Kidney glomerular epithelial cell (primary cell): ENCODE measurements at places on chromosomes 6 and 20.
A peak's percentile ranks its signal among the peaks of the same experiment; 100 is the strongest.

DNA sequence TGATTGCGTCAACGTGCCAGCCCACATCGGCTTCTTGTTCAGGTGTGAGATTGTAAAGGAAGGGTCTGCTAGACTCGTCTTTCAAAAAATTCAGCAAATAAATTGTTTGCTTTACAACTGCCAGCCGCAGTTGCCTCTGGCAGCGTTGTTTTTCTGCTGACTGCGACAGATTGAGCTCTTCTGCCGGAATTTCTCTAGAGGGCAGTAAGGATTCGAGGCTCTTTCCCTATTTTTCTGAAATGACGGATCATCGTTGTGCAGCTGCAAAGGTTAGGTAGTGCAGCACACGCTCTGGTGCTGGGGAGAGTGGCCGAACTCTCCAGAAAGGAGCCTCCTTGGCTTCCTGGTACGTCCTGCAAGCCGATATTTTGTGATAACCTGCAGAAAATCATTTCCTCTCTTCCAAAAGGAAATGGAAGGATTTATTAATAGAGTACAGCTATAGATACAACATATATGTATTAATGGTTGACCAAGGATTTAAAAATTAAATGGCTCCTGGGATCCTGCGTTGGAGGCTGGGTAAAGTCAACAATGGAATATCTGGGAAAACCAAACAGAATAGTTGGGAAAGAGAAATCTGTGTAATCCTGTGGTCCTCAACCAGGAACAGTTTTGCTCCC is 121.9 kb upstream of the ZFP64 start:
- DNase-seq: peak; percentile 44

DNA sequence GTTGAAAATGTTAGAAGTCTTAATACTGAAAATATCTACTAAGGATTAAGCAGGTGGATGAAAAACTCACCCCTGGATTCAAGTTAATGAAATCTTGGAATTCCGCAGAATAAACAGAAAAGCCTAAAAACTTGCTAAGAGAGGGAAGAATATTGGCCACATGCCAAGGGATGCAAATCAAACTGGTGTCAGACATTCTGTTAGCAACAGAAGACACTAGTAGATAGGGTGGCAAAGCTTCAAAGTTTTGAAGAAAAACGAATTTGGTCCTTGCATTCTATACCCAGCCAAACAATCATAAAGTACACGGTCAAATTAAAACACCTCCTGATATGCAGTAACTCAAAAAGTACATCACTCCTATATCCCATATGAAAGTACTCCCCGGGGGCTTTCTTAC is 77.1 kb upstream of the ADTRP start:
- DNase-seq: no peak

DNA sequence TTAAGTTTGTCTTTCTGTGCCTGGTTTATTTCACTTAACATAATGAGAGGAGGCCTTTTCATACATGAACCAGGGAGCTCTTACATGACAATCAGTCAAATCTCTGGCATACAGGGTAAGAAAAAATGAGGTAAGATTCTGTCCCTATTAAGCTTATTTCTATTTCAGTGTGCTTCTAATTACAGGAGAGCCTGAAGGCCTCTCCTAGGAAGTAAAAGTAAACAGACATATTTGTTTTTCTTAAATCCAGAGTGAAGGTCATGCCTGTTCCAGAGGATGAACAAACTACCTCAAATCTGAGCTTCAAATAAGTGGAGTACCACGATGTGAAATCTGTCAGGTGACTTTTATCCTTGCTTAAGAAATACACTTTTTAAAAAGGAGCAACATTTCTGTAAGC is 72.6 kb downstream of the POPDC3 start:
- DNase-seq: no peak

DNA sequence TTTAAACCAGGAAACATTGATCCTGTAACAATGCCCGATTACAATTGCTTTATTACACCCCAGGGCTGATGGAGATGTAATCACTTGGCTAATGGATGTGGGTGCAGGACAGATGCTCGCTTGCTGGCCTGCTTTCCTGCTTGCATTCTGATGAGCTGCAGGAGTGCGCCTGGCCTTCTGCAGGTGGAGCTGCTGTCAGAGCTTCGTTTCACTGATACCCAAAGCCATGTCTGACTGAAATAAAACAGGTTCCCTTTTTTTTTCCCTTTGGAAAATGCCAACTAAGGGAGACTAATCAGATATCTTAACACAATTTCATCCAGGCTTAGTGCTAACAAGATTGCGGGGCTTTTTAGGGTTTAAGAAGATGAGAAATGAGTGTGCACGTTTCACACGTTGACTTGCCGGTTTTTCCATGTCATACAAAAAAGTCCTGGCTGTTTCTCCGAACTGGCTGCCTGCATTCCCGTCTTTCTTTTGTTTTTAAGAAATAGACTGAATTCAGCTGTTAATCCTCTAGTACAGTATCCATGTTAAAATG is 60.7 kb downstream of the VAPB start:
- no peak for DNase-seq

DNA sequence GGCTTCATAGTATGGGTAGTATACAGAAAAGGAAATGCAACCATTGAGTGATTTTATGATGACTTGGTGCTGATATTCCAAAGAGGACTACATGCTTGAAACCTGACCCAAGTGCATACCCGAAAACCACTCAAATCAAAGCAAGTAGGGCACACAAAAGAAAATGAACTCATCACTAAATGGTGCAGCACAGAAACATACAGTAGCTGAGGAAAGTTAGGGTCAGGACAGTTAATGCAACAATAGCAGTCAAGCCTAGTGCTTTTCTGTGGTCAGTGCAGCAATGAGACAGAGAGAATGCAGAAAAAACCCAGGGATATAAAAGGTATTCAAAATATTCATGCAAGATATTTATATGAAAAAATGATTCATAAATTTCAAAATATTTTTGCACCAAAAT is 711.1 kb downstream of the EPHA7 start:
- DNase-seq: peak; percentile 1

GRCh38 chr6:28838289-28838633 is 85.5 kb downstream of the TRIM27 start:
- DNase-seq: peak; percentile 89

DNA sequence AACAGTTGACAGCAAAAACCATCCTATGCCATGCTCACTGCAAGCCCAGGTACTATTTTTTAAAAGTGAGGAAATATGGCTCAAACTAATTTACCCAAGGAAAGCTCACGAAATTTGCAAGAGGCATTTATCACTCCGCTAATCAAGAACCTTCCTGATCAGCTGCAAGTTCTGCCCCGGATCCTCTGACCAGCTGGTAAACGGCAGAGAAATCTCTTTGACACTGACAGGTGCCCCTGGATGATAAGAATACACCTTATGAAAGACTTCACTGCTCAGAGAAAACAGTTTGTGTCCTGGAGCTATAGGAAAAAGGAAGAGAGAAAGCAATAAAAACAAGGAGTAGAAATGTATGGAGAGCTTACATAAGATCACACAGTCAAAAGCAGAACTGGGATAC is 6.4 kb downstream of the CNKSR3 start:
- DNase-seq: no peak

GRCh38 chr20:55038684-55039083 is 563.3 kb downstream of the DOK5 start:
- DNase-seq: no peak

DNA sequence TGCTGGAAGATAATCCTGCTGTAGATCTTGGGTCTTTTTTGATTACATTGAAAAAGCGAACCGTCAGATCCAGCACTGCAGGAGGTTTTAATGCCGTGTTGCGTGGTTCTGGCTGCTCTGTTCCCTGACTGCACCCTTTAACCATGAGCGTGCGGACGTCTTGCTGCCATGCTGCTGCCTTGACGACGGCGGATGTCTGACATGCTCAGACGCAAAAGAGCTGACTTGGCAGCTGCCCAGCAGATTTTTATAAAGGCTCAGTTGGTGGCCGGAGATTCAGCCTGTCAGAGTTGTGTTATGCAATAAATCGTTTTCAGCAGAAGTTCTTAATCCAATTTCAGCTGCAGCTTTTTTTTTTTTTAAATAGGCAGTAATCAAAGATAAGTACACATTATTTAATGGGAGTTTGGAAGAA is 119.4 kb downstream of the JARID2 start:
- DNase-seq: peak; percentile 36

DNA sequence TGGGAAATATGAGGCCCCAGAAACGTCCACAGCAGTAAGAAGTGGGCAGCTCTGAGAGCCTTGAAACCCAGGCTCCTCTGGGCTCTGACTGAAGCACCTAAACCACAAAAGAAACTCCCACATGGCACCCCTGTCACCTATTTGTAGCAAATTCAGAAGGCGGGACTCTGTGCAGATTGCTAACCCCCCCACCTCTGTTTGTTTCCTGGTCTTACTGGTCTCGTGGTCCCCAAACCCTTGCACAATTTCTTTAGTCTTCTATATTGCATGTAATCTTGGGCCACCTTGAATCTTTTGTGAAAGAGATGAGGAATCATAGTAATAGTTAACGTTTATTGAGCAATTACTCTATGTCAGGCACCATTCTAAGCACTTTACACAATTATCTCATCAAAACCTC is 154.3 kb downstream of the PREX1 start:
- DNase-seq: no peak

DNA sequence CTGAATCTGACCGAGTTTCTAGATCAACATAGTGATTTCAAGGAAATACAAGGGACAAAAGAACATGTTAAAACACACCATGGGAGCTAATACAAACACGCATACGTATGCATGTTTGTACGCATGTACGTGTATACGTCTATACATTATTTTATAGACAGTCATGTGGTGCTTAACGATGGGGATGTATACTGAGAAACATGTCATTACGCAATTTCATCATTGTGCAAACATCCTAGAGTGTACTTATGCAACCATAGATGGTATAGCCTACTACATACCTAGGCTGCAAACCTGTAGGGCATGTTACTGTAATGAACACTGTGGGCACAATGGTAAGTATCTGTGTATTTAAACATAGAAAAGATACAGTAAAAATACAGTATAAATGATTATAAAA is 25.0 kb upstream of the NELFCD start:
- no peak for DNase-seq

GRCh38 chr20:36959242-36959641 is 7.7 kb upstream of the SAMHD1 start:
- DNase-seq: no peak

DNA sequence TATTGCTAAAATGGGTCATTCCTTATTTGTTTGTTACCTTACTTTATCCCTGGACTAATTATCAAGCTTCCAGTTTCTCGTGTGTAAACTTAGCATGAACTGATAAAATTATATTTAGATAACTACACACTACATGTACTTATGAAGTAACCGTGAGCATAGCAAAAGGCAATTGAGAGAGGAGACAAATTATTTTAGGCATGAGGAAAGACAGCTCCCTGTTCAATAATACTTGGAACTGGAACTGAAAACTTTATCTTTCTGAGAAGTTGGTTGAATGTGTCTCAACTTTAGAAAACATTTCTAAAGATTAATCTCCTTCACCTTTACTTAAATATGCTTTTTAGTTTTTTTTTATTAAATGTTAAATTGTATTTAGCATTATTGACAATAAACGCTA is 11.4 kb downstream of the CRISP3 start:
- no peak for DNase-seq

GRCh38 chr6:163414946-163415619 is 565 bp downstream of the QKI start:
- no peak for DNase-seq

- no peak for DNase-seq
These were observed 488.2 kb downstream of the PRKN start for GRCh38 chr6:162239330-162239729.

GRCh38 chr6:79756496-79756895 is 125.4 kb downstream of the SH3BGRL2 start:
- DNase-seq: no peak

- DNase-seq: no peak
These were observed 114.3 kb upstream of the CD93 start for GRCh38 chr20:23200413-23200812.

- no peak for DNase-seq
These were observed 768.4 kb upstream of the DEFB115 start for GRCh38 chr20:30488941-30489613.

GRCh38 chr6:132114201-132114825 is 163.1 kb upstream of the CCN2 start:
- DNase-seq: no peak

GRCh38 chr6:155248008-155249001 is 15.5 kb upstream of the CLDN20 start:
- DNase-seq: peak; percentile 50

DNA sequence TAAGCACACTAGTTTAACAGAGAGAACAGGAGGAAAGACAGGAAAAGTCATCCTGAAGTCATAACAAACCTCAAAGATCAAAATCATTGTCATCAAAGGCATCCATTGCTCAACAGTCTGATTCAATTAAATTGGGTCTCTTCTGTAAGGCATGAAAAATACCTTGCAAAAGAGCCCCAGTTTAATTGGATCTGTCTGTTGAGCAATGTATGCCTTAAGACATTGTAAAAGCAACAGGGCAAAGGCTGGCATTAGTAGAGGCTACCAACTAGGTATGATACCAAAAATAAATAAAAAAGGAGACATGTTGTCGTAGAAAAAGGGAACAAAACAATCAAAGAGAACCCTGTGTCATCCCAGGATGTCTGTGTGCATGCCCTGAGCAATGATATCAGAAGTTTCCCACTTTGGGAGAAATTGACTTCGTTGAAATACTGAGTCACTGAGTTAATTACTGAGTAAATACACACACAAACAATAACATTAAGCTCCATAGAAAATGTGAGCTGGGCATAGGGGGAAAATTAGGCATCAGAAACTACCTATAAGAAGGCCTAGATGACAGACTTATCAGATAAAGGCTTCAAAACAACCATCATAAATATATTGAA is 1013.8 kb upstream of the CITED2 start:
- DNase-seq: no peak

DNA sequence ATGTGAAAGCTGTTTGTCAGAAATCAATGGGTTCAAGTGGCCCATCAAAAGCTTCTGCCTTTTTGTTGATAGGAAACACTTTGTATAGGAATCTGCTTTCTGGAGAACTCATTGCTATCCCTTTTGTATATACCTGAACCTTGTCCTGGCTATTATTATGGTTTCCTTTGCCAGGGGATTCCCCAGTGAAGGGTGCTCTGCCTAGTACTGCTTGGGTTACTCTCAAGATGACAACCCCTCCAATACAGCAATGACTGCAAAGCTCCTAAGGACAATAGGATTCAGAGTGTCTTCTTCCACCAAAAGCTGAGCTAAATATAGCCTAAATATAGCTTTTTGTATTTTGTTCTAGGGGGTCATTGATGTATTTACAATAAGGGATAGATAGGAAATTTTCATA is 54.0 kb upstream of the PTPRK start:
- DNase-seq: no peak

GRCh38 chr6:157768304-157768703 is 54.7 kb upstream of the SNX9 start:
- no peak for DNase-seq

DNA sequence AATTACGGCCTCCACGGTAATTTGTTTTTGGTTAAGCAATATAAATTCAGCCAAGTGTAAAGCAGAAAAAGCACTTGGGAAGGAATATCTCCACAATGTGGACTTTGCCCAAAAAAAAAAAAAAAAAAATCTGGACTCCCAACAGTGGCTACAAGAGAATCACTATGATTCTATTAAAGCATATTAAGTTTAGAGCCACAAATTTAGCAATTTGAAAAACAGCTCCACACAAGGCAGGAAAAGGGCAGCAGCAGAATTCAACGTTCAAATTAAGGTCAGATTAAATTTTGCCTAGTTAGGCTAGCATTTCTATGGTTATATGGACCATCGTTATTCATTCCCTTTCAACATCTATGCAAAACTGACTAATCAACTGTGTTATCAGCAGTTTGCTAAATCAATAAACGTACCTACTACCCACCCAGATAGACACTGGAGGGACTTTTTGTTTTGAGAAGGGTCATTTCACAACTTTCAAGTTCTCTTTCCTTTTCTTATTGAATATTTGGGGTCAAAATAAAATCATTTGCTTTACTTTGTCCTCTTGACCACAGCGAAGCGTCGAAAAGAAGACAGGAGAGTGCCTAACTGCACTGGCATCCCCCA is 1.0 kb downstream of the MCM9 start:
- no peak for DNase-seq
